NCI-H187 (cell line): ENCODE measurements at places on chromosomes 7 and 10.

DNA sequence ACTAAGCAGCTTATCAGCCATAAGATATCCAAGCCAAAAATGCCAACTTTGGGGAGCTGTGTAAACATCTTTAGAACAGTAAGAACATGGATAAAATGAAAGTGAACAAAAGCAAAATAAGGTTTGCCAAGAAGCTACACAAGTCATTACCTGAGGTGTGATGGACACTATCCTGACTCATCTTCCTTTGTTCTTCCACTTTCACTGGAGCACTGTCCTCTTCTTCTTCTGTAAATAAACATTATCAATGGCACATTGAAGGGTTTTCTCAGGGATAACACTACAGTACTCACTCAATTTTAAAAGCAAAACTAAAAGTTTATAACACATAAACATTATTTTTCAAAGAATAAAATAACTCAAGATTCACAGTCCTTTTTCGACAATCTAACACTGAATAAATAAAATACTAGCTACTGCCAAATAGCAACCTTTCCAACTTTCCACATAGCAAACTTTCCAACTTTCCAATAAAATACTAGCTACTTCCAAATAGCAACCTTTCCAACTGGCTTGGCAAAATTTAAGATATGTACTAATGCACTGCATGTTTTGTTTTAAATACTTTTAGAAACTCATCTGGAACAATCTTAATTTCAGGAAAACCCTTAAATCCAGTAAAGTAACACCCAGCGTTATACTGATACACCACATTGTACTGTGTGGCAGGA lies 174.1 kb downstream of the SKAP2 start:
- no peak for DNase-seq

GRCh38 chr10:110273474-110273873 lies 31.2 kb downstream of the SMNDC1 start:
- no peak for DNase-seq

GRCh38 chr10:117677239-117677638 lies 134.7 kb downstream of the EMX2 start:
- DNase-seq: no peak

DNA sequence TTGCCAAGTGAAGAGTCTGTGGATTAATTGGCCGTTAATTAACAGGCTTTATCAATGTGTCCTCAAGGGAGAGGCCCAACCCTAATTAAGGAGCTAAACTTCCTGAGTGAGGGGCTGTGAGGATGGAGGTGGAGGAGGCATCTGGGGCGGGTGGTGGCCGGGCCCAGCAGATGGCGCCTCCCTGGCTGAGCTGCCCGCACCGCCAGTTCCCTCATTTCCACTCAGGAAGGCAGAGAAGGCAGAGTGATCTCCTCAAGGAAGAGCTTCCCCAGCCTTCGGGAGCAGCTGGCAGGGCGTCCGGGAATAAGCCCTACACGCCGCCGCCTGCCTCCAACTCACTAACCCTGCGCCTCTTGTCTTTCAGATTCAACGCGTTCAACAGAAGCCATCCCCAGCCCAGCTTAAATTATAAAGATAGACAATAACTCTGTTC lies 112.2 kb downstream of the CYTH3 start:
- peak; percentile 9 for DNase-seq

DNA sequence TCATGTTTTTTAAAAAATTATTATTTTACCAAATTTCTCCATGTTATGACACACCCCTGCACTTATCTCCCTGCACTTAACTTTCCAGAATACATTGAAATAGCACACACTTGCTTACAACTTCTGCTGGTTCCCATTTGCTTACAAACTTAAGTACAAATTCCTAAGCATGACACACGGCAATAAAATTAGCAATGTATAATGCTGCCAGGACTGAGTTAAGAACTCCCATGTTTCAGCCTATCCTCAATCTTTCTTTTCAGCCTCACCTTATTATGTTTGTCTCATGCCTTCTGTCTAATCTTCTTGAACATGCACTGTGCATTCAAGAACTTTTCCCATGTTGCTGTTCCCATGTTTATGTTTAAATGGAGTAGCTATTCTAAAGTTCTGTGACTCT lies 40.8 kb downstream of the PRPS1L1 start:
- no peak for DNase-seq

DNA sequence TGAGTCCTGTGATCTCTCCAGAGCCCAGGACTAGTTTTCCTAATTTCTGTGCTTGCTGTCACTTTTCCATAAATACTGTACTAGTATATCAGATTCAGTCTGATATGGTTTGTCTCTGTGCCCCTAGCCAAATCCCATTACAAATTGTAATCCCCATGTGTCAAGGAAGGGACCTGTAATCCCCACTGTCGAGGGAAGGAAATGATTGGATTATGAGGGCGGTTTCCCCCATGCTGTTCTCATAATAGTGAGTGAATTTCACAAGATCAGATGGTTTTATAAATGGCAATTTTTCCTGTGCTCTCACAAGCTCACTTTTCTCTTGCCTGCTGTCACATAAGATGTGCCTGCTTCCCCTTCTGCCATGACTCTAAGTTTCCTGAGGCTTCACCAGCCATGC lies 54.8 kb upstream of the IFRD1 start:
- DNase-seq: no peak

DNA sequence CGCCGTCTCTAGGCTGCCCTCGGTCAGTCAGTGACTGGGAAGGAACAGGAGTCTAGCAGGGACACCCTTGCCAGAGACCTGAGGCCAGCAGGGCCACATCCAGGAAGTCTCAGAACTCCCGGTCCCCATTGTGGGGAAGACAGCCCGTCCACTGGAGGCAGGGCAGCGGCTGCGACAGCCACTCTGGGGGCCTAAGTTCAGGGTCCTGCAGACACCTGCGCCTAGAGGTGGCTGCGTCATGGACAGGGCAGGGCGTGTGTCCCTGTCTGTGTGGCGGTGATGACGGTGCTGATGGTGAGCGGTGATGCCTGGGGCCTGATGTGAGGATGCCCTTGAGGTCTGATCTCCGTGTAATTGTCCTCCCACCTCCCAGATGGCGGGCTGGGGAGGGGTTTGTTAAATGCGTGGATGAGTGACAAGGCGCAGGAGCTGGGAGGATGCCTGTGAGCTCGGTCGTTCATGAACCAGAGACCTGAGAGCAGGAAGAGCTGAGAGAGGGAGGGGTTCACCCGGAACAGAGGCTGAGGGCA lies 537.9 kb upstream of the FOXK1 start:
- no peak for DNase-seq

DNA sequence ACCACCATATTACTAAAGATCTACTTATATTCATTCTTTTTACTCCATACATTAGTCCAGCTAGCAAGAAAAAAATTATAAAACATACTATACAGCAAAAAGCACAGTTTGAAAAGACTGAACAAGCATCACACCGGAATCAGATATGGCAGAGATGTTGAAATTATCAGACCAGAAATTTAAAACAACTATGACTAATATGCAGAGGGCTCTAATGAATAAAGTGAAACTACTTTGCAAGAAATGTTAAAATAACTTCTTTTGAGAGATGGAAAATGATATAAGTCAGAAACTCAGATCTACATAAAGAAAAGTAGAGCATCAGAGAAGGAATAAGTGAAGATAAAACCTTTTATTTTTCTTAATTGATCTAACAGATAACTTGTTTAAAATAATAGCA lies 50.9 kb downstream of the SGCE start:
- DNase-seq: no peak

GRCh38 chr7:105934572-105935185 lies 28.4 kb upstream of the CDHR3 start:
- no peak for DNase-seq

DNA sequence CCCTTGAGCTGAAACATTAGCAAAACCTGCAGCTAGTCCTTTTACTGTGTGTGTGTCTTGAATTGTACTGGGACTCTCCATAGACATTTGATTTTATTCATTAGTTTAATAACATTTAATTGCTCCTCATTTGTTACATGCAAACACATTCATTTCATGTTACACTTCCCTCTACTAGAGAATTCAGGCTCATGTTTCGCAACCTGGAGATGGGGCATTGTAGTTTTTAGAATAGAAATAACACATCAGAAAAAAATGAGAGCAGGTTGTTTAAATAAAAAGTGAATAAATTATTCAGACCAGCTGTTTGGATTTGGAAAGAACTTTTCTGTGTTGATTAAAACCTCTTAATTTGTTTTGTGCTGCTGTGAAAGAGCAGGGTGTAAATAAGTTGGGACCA lies 243.9 kb downstream of the ETV1 start:
- no peak for DNase-seq

DNA sequence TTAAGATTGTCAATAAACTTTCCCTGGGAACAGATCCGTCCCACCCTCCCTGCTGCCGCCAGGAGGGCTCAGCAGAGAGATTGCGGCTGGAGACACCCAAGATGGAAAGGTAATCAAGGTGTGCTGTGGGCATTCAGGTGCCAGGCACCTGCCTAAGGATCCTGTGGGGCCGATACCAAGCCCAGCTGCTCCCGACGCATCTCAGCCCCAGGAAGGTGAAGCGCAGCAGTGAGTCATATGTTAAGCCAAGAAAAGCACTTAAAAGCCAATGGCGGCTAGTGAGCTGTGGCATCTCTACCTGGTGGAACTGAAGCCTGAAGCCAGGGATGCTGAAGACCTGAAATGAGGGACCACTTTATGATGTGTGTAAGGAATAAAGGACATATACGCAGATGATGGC lies 6.1 kb downstream of the WDR86 start:
- no peak for DNase-seq

DNA sequence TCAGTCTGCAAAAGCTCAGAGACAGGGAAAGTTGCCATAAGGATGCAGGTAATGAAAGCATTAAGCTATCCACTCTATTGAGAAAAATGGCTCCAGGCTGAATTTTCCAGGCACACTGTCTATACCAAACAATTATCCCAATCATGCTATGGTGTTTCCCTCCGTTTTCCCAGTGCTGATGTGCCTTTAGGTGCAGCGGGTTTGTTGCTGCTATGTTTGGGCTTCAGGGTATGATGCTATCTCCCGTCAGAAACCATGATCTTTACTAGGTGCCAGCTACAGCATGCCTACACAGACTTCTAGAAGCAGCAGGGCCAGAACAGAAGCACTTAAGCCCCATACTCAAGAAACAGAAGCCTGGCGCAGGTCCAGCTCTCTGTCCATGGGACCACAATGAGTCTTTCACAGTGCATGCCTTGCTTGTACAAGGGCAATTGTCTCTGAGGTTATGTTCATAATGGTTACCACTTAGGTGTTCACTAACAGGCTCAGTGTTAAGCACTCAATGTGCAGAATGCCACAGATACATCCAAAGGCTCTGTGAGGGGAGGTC lies 19.4 kb downstream of the STEAP1B start:
- peak; percentile 85 for DNase-seq

DNA sequence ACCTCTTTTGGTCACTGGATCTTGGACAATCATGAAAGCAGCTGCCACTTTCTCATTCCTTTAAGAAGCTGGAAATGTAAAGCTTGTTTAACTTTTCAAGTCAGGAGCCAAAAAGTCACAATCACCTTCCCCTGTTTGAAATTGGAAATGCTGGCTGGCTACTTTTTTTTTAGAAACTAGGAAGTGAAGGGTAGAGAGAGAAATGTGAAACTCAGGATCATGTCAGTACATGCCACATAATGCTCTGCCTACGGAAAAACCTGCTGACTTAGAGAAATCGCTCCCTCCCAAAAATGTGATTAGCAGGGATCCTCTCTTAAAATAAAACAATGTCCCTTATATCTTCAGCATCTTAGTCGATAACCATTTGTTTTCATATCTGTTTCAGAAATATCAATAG lies 188.4 kb upstream of the C7orf33 start:
- no peak for DNase-seq

- DNase-seq: no peak
These were observed 10.3 kb downstream of the WNT16 start for GRCh38 chr7:121339082-121339481.

- DNase-seq: no peak
These were observed 448 bp downstream of the SEC24C start for GRCh38 chr10:73744664-73744975.

DNA sequence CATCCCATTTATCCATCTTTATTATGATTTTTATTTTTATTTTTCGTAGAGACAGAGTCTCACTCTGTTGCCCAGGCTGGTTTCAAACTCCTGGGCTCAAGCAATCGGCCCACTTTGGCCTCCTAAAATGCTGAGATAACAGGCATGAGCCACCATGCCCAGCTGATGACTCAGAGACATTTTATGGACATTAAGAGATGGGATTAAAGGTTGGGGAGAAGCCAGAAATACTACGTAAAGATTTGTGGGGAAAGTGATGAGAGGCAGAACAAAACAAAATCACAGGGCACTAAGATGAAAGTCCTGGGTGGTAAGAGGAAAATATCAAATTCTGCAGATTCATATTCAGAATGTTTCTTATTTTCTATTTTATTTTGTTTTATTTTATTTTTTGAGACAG lies 7.6 kb downstream of the WNT8B start:
- DNase-seq: no peak

DNA sequence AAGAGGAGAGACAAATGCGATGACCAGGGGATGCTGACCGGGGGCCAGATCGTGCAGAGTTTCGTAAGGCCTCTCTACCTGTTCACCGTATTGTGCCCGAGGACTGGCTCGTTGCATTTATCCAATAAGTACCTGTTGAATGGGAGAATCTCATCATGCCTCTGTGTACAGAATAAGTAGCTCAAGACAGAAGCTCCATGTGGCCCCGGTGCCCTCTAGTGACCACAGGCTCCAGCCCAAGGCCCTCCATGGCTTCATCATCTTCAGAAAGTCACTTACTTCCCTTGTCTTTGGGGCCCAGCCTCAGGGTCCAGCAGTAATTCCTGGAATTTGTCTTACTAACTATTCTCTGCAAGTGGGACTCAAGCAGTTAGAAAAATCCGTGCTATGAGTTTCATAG lies 151.0 kb downstream of the CHN2 start:
- DNase-seq: peak; percentile 16

DNA sequence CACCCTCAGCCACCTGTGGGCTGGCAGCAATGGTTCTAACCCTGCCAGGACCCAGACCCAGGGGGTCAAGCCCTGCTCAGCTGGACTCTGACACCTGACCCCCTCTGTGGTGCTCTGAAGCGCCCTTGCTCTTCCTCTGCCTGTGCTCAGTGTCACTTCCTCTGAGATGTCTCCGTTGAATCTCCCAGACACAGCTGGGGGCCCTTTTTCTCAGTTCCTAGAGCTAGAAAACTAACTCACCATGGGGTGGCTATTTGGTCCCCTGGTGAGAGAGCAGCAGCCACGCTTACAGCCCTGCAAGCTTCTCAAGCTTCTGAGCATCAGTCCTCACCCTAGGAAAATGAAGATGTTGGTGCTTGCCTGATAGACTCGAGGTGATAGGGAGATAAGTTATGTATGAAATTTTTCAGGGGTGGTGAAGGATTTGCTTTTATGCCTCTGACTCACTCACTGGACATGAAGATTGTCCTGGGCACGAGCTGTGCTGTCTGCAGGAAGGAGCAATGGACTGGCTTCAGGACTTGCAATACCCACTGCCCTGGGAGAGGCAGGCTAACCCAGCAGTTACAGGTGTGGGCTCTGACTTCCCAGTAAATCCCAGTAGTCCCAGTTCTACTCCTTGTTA lies 29.6 kb downstream of the COL13A1 start:
- DNase-seq: no peak

DNA sequence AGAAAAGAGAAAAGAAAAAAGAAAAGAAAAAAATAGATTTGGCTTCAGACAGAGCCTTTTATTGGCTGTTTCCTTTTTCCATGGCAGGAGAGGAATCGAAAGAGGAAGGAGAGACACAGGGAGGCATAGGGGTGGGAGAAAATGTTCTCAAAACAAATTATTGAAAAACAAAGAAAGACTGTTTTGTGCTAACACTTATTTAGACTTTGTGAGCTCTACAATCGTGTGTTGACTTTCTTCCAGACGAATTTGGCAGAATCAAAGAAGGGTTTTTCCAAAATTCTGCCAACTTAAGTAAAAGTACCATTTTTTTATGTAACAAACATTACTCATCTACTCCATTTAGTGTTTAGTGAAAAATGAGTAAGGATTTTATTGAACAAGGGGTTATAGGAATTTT lies 982.2 kb downstream of the REEP3 start:
- no peak for DNase-seq

GRCh38 chr10:126372396-126372795 lies 15.9 kb downstream of the ADAM12 start:
- DNase-seq: no peak
